ENCODE measurements at places on chromosomes 6 and 20. TPM values are rescaled to one million over a fixed set of nuclear protein-coding genes. Genes with fewer than 3 reads are reported as not detected.

Gene SLC17A1
- not detected for total RNA-seq

Gene TMEM14C
- 129 TPM for total RNA-seq

Gene CBFA2T2
- 18.0 TPM for total RNA-seq

DNA sequence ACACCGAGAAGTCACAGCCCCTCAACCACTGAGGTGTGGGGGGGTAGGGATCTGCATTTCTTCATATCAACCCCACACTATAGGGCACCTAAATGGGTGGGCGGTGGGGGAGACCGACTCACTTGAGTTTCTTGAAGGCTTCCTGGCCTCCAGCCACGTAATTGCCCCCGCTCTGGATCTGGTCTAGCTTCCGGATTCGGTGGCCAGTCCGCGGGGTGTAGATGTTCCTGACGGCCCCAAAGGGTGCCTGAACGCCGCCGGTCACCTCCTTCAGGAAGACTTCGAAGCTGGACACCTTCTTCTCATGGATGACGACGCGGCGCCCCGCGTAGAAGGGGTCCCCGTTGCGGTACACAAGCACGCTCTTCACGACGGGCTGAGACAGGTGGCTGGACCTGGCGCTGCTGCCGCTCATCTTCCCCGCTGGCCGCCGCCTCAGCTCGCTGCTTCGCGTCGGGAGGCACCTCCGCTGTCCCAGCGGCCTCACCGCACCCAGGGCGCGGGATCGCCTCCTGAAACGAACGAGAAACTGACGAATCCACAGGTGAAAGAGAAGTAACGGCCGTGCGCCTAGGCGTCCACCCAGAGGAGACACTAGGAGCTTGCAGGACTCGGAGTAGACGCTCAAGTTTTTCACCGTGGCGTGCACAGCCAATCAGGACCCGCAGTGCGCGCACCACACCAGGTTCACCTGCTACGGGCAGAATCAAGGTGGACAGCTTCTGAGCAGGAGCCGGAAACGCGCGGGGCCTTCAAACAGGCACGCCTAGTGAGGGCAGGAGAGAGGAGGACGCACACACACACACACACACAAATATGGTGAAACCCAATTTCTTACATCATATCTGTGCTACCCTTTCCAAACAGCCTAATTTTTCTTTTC lies at the start of gene DCDC2:
Gene DCDC2, minus strand, starts transcription at position 724 of the 883 bp plus-strand sequence. Its CDS starts 309 bp downstream, at position 415.
- peaks cover 13% of the 10 kb centered on the region for H3K4me1 ChIP-seq
- DNase-seq = no peak
- H3K36me3 ChIP-seq = no peaks in the 10 kb centered on the region
- no peak within 1 kb of the TSS for H3K27ac ChIP-seq

GRCh38 chr6:54860739-54861138 lies 14.2 kb downstream of the FAM83B start:
- no peak for DNase-seq
- no peaks in the 10 kb centered on the region for H3K27me3 ChIP-seq

Gene RIMS1
- total RNA-seq = 3.5 TPM

GRCh38 chr6:112636650-112637262 lies 289.6 kb downstream of the RFPL4B start:
- H3K27ac ChIP-seq = no peak overlapping the region
- H3K4me3 ChIP-seq = no peak overlapping the region
- no peaks in the 10 kb centered on the region for H3K27me3 ChIP-seq
- no peak for DNase-seq

- no peaks in the 10 kb centered on the region for H3K27me3 ChIP-seq
- no peak for DNase-seq
- no peak overlapping the region for H3K27ac ChIP-seq
- H3K36me3 ChIP-seq = peaks cover 25% of the 10 kb centered on the region
- peaks cover 31% of the 10 kb centered on the region for H3K4me1 ChIP-seq
Measured at GRCh38 chr20:63702036-63702665, 5.6 kb downstream of the ARFRP1 start.

DNA sequence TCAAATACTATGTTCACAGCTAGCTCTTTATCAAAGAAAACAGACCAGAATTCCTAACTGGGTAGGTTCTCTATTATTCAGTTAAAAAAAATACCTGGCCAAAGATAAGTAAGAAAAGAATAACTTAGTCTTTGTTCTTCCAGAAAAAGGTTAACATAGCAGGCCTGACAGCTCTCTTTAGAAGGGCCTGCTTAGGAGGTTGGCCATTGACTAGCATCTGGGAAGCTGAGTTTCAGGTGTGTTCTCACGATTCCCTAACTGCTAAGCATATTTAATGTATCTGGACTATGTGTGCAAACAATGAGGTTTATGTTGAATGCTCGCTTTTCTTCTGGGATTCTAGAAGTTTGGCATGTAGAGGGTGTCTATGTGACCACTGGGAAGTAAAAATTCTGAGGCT lies 618.9 kb downstream of the HACE1 start:
- H3K4me1 ChIP-seq = peaks cover 7% of the 10 kb centered on the region
- no peak overlapping the region for H3K27ac ChIP-seq
- H3K36me3 ChIP-seq = no peaks in the 10 kb centered on the region
- H3K27me3 ChIP-seq = no peaks in the 10 kb centered on the region

- DNase-seq = no peak
- peaks cover 15% of the 10 kb centered on the region for H3K36me3 ChIP-seq
- no peak overlapping the region for H3K27ac ChIP-seq
- H3K4me3 ChIP-seq = no peak overlapping the region
Measured at GRCh38 chr20:34396408-34396807, 33.3 kb downstream of the ITCH start.

- DNase-seq = no peak
- H3K36me3 ChIP-seq = no peaks in the 10 kb centered on the region
- peak overlapping the region; percentile 26 for H3K27ac ChIP-seq
- H3K4me1 ChIP-seq = peaks cover 56% of the 10 kb centered on the region
Measured at GRCh38 chr6:72955666-72956065, 269.6 kb downstream of the KHDC1L start.

DNA sequence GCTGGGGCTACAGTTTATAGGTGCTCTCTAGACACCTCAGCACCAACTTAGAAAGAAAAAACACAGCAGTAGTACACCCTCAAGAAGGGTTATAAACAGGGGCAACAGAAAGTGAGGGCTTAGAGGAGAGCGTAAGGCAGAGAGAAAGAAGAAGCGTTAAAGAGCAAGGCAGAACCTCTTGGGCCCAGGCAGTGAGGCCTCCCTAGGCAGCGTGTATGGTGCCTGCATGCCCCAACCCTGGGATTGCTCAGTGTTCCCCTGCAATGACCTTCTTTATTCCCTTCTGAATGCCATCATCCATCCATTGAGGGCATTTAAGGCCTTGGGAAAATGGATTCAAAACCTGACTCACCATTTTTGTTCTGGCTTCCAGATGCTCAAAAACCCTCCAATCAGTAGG lies 130.0 kb upstream of the ARG1 start:
- DNase-seq = no peak

GRCh38 chr6:132204591-132204990 lies 196.7 kb downstream of the MOXD1 start:
- no peaks in the 10 kb centered on the region for H3K27me3 ChIP-seq
- H3K4me3 ChIP-seq = no peak overlapping the region
- no peaks in the 10 kb centered on the region for H3K36me3 ChIP-seq
- H3K27ac ChIP-seq = no peak overlapping the region

- no peak overlapping the region for H3K27ac ChIP-seq
- no peak for DNase-seq
- no peaks in the 10 kb centered on the region for H3K4me1 ChIP-seq
- H3K27me3 ChIP-seq = no peaks in the 10 kb centered on the region
- peaks cover 14% of the 10 kb centered on the region for H3K36me3 ChIP-seq
- no peak overlapping the region for H3K4me3 ChIP-seq
Measured at GRCh38 chr6:158314737-158315136, 2.5 kb downstream of the TULP4 start.

- H3K27me3 ChIP-seq = no peaks in the 10 kb centered on the region
- H3K36me3 ChIP-seq = no peaks in the 10 kb centered on the region
- H3K4me1 ChIP-seq = peaks cover 18% of the 10 kb centered on the region
- no peak overlapping the region for H3K4me3 ChIP-seq
- peak overlapping the region; percentile 37 for H3K27ac ChIP-seq
Measured at GRCh38 chr20:24672886-24673677, 203.7 kb downstream of the SYNDIG1 start.

DNA sequence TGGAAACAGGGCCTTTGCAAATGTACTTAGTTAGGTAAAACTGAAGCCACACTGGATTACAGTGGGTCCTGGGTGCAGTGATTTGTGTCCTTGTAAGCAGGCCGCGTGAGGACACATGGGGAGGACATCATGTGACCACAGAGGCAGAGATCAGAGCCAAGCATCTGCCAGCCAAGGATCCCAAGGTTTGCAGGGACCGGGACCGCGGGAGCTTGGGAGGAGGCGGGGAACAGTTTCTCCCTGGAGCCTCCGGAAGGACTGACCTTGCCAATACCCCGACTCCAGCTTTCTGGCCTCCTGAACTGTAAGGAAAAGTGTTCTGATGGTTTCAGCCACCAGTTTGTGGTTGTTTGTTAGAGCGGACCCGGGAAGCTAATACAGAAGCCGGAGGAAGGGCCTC lies 500.9 kb downstream of the PREX1 start:
- H3K4me3 ChIP-seq = no peak overlapping the region
- no peak overlapping the region for H3K27ac ChIP-seq
- H3K27me3 ChIP-seq = no peaks in the 10 kb centered on the region
- no peaks in the 10 kb centered on the region for H3K4me1 ChIP-seq
- no peaks in the 10 kb centered on the region for H3K36me3 ChIP-seq
- no peak for DNase-seq

Gene MOG
- total RNA-seq = not detected

Gene PDE7B
- total RNA-seq = 2.6 TPM

Gene TMEM151B
- total RNA-seq = not detected

Gene SRSF6
- 90.4 TPM for total RNA-seq

Gene TMEM239
- not detected for total RNA-seq

DNA sequence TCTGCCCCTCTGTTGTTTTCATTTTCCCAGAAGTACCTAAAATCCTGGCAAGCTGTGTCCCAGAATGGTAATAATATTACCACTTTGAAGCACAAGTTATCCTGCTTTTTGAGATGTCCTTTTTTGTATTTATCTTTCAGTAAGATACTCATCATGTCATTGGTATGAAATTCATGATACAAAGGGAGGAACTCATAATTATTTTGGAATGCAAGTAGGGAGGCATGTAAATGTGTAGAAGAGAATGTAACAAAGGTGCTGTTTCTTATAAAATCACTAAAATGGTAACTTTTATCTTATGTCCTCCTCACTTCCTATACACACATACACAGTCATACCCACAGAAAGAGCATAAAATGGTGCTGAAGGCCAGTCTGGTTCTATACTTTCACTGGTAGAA lies 109.9 kb downstream of the CD2AP start:
- H3K27me3 ChIP-seq = no peaks in the 10 kb centered on the region
- DNase-seq = no peak
- H3K4me1 ChIP-seq = no peaks in the 10 kb centered on the region
- H3K27ac ChIP-seq = no peak overlapping the region

Gene FAM184A
- 7.5 TPM for total RNA-seq

Gene RBPJL
- not detected for total RNA-seq

Gene SLC32A1
- not detected for total RNA-seq

Gene RRAGD
- total RNA-seq = 25.8 TPM

DNA sequence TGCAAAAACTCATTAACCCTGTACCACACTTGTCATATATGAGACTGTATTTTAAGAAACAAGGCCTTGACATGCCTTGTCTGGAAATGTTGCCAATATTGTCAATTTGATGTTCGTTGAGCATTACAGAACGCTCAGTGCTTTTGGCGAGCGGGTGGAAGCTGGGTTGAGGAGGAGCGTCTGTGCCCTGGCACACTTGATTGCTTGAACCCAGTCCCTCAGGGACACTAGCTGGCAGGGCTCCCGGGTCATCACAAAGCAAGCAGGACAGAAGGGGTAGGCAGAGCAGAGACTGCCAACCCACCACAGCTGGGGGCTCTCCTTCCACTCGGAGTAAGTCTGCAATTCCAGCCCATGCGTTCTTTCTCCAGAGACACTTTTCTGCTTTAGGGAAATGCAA lies 286.3 kb downstream of the KHDC1L start:
- no peaks in the 10 kb centered on the region for H3K36me3 ChIP-seq
- H3K27ac ChIP-seq = no peak overlapping the region
- no peaks in the 10 kb centered on the region for H3K4me1 ChIP-seq
- no peaks in the 10 kb centered on the region for H3K27me3 ChIP-seq
- DNase-seq = no peak

- no peaks in the 10 kb centered on the region for H3K27me3 ChIP-seq
- peak overlapping the region; percentile 60 for H3K4me3 ChIP-seq
- peaks cover 6% of the 10 kb centered on the region for H3K4me1 ChIP-seq
- peak overlapping the region; percentile 63 for H3K27ac ChIP-seq
Measured at GRCh38 chr6:31114970-31115849, 610 bp downstream of the PSORS1C1 start.

GRCh38 chr6:84967389-84967788 lies 203.0 kb upstream of the TBX18 start:
- H3K27ac ChIP-seq = no peak overlapping the region
- no peaks in the 10 kb centered on the region for H3K36me3 ChIP-seq
- H3K27me3 ChIP-seq = no peaks in the 10 kb centered on the region
- H3K4me1 ChIP-seq = no peaks in the 10 kb centered on the region

GRCh38 chr6:13694562-13694961 lies 17.1 kb downstream of the RANBP9 start:
- peaks cover 32% of the 10 kb centered on the region for H3K4me1 ChIP-seq
- no peak overlapping the region for H3K4me3 ChIP-seq
- H3K27me3 ChIP-seq = no peaks in the 10 kb centered on the region
- H3K27ac ChIP-seq = peak overlapping the region; percentile 51
- no peaks in the 10 kb centered on the region for H3K36me3 ChIP-seq

Data from thoracic aorta (tissue), 2 donors.